Kidney epithelial cell (primary cell): ENCODE measurements at places on chromosomes 16 and 17.

GRCh38 chr17:41530062-41531048 is 2.2 kb upstream of the KRT19 start:
- peak; percentile 96 for DNase-seq

GRCh38 chr16:83456934-83457333 is 350.8 kb upstream of the HSBP1 start:
- no peak for DNase-seq

DNA sequence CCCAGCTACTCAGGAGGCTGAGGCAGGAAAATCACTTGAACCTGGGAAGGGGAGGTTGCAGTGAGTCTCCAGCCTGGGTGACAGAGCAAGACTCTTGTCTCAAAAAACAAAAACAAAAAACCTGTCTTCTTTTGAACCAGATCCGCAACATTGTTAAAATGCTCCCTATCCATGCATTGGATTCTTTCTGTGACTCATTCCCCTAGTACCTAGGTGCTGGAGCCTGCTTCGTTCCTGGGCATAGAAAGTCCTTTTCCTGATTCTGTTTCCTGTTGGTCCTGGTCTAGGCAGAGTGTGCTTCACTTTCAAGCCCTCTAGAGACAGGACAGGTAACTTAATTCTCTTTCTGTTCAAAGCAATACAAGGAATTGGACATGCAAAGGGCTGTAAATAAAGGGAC is 5.2 kb downstream of the EPN2 start:
- peak; percentile 9 for DNase-seq

DNA sequence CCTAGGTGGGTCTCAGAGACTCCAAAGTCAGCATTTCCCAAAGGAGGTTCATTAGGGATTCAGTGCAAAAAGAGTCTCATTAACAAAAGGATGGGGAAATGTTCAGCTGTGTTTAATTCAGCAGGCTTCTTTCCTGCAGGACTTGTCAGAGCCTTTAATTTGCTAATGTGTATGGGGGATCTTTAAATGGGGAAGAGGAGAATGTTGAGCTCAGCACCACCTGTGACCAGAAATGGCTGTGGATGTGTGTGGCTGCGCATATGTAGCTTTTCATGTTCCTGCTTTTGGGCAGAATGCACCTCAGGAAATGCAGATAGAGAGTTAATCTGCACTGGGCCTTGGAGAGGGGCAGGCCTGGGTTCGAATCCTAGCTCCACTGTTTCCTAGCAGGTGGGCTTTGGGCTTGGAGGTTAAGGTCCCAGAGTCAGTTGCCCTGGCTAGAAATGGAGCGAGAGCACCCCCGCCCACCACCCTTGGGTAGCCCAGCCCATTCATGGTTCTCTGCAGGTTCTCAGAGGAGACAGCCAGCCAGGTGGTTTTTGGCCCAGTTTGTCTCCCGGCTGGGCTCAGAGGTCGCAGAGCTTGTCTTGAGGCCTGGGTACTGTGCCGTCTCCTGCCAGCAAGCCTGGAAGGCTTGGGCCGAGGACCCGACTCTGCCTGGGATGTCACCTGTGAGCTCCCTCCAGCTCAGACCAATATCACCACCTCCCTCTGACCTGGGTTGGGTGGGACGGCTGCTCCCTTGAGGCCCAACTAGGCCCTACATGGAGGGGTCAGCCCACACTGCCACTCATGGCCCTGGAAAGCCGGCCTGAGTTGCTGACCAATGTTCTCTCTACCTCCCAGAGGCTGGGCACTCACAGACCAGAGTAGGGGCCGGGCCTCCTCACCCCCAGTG is 9.3 kb downstream of the ADCY7 start:
- no peak for DNase-seq

DNA sequence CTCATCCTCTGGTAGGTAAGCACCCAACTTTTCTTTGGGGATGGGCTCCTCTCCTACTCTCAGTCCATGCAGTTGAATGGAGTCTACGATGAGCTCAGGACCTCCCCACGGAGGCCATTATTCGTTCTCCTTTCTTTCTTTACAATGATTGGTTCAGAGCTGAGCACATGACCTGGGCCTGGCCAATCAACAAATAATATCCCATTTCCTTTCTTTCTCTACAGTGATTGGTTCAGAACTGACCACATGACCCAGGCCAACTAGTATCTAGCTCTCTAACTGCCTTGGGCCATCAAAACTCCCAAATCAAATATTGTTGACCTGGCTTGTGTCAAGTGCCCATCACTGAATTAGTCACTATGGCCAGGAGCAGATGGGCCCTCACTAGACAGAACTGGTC is 129.2 kb downstream of the USP31 start:
- DNase-seq: no peak

GRCh38 chr17:82496529-82497434 is 22.8 kb upstream of the FOXK2 start:
- peak; percentile 63 for DNase-seq

GRCh38 chr17:75262112-75262606 is 480 bp downstream of the MRPS7 start:
- no peak for DNase-seq

DNA sequence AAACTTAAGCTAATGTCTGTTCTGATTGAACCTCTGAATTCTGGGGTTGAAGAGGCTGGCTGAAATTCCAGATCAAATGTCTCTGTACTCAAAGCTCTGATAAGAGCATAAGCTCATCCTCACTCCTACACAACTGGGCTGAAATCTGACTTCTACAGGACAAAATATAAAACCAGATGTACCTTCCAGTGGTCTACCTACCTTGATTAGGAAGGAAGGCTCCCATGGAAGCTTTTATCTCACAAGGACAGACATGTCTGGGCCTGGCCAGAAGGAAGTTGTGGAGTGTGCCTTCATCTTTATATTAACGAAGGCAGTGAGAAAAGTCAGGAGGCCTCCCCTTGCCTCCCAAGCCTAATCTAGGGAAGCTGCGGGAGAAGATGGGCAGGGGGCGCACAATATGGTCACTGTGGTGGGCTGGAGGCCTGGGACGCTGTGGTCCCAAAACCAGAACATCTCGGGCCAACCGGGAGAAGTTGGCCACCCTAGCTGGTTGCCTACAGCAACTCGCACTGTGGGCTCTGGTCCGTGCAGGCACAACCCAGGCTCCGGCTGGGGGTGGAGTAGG is 55.6 kb upstream of the LRRC37A3 start:
- DNase-seq: no peak

GRCh38 chr16:30649725-30650368 is 913 bp upstream of the PRR14 start:
- no peak for DNase-seq

DNA sequence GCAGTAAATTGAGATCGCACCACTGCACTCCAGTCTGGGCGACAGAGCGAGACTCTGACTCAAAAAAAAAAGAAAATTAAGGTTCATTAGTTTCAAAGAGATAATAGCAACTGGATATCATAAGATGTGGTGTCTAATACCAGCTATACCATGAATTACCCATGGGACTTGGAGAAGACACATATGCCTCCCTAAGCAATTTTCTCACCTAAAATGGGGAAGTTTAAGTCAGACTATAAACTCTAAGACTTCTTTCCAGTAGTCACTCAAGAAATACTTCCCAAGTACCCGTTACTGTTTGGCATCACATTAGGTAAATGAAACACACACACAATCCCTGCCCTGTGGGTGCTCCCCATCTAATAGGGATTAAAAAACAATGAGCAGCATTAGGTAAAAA is 22.6 kb downstream of the SMURF2 start:
- DNase-seq: no peak

- no peak for DNase-seq
Observed at GRCh38 chr17:66836063-66837005, 1.4 kb downstream of the CACNG5 start.

GRCh38 chr16:29644338-29644857 is 18.6 kb upstream of the SPN start:
- DNase-seq: no peak

DNA sequence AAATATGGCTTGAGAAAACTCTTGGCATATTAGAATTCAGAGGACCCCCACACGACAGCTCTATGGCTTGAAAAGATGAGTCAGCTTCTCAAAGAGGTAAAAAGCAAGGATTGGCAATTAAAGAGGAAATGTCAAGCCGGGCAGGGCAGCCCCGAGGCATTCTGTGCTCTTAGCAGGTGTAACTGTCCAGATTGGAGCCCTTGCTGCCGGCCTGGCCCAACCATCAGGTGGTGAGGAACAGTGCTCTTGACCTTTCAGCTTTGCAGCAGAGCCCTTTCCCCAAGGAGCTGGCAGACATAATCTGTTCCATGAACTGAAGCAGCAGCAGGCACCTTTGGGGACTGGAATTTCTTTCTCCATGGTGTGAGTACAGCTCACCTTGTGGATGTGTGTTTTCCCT is 287.8 kb downstream of the UTP18 start:
- no peak for DNase-seq

DNA sequence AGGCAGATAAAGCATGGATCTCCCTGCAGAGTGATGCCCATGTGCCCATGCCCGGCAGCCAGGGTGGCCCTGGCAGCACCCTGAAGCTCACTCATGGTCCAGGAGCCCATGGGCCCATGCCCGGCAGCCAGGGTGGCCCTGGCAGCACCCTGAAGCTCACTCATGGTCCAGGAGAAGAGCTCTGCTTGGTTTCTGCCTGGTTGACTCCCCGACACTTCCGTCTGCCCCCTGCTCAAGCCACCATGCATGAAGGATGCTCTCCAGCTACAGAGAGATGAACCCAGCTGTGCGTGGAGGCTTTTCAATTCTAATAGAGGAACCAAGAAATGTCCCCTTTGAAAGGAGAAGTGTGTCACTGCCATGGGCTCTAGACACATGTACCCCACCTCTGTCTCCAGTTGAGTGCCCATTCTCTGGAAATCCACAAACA is 8.7 kb downstream of the CCL17 start:
- DNase-seq: no peak

- DNase-seq: no peak
Observed at GRCh38 chr17:43936434-43936833, 5.8 kb downstream of the PPY start.

DNA sequence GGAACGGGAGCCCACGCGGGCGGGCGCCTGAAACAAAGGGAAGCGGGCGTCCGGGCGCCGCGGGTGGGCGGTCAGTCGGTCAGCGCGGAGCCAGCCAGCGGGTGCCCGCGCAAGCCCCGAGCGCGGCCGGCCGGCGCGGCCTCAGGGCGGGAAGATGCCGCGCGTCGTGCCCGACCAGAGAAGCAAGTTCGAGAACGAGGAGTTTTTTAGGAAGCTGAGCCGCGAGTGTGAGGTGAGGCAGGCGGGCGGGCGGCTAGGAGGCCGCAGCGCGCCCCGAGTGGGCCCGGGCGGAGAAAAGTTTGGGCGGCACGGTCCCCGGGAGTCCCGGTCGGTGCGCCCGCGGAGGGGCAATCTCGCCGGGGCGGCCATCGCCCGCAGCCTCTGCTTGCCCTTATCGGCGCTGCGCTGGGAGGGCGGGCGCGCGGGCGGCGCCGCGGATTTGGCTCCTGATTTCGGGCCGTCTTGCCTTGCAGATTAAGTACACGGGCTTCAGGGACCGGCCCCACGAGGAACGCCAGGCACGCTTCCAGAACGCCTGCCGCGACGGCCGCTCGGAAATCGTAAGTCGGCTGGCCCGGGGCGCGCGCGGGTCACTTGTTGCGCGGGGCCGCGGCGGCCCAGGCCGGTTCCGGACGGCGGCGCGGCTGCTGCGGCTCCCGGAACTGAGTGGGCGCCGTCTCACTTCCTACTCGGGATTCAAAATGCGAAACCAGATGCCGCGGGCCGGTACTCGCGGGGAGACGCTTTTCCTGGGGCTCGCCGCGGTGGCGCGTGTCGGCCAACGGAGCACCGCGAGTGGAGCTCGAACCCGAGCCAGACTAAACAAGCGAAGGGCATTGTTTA is 526 bp downstream of the CBFB start:
- no peak for DNase-seq

DNA sequence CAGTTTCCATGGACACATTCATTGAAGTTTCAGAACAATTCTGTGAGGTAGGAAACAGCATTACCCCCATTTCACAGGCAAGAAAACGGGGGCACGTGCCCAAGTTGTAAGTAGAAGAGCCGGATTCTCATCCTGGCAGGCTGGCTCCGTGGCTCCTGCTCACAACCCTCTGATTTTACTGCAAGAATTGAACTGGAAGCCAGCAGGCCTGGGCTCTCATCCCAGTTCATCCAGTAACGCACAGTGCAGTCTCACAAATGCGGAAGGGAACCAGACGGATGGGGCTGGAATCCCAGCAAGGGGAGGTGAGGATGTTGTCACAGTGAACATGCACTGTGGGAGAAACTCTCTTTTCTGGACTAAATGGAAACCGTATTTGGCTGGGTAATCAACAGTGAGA is 40.7 kb upstream of the DOC2B start:
- DNase-seq: no peak

DNA sequence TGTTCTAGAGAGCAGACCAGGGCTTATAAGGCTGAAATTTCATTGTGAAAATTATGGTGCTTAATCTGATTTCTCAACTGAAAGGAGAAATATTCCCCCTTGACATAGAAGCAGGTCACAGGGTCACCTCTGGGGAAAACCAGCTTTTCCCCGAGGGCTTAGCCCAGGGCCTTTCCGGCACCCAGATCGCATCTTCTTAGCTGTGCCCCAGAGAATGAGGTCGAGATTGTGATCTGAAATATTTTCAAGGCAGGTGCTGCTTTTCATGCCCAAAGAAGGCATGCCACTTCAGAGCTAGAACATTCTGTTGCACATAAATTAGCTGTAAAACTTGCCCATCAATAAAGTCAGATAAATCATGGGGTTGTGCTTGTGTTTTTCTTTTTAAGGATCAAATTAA is 25.4 kb upstream of the ARHGAP17 start:
- DNase-seq: no peak

DNA sequence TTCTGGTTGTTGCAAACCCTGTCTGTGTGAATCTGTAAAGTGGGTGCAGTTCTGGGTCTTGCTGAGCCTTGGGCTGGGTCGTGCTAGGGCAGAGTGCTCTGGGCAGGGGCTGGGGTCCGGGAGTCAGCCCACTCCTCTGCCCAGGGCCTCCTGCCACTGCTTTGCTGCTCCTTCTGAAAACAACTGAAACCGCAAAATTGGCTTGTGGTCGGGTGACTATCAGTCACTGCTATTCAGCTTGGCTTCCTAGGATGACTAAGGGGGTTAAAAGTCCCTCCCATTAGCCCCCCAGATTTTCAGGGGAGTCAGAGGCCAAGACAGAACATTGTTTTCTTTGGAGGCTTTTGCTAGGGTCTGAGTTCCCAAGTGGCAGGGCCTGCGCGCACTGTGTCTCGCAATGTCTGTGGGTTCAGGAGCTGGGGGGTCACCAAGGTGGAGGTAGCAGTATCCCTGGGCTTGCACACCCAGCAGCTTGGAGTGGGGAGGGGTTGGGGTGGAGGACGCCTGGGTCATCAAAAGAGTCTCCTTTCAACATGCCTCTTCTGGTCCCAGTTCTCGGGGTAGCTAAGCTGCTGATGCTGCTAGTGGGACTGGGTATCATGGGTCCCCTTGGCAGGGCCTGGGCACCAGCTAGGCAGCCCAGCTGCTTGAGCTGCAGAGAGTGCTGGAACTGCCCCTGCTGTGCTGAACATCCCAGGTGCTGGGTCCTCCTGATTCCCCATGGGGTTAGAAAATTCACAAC is 13.5 kb upstream of the TBX21 start:
- peak; percentile 57 for DNase-seq

GRCh38 chr17:4498461-4499397 is at the start of gene SPNS2:
Gene SPNS2 (plus strand): TSS chr17:4498881. CDS start chr17:4499048, 167 bp downstream.
- no peak for DNase-seq
